ENCODE measurements at places on chromosomes 6 and 20.
A peak's percentile ranks its signal among the peaks of the same experiment; 100 is the strongest.

- DNase-seq = no peak
These were observed 55.7 kb downstream of the PLCB1 start for GRCh38 chr20:8187740-8188139.

- DNase-seq = no peak
These were observed 47.2 kb upstream of the FLRT3 start for GRCh38 chr20:14384416-14385175.

GRCh38 chr20:6583134-6583738 lies 184.2 kb upstream of the BMP2 start:
- DNase-seq = peak; percentile 20

GRCh38 chr6:11272491-11273192 lies 40.2 kb upstream of the NEDD9 start:
- DNase-seq = peak; percentile 23

DNA sequence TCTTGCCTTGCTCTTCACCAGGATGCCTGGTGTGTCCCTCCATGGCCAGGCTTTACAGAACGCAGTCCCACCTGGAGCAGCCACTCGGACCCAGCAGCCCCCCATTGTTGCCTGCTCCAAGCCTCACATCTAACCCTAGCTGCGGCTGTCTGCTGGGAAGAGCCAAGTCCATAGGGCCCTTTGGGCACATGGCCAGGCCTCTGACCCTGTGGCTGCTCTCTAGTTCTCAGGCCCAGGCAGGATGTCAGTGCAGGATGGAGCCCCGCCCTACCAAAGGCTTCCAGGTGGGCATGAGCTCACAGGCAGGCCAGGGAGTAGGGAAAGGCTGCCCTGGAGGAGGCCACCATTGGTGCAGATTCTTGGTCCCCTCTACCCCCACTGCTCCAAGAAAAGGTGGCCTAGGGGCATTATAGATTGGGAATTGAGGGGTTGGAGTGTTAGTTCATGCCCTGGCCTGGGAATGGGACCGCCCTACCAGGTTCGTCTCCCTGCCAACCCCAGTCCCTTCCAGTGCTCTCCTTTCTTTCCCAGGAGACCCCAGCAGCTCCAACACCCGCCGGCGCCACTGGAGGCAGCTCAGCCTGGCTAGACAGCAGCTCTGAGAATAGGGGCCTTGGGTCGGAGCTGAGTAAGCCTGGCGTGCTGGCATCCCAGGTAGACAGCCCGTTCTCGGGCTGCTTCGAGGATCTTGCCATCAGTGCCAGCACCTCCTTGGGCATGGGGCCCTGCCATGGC lies 18.7 kb downstream of the MAVS start:
- DNase-seq = no peak

GRCh38 chr6:146028252-146028795 lies 538 bp upstream of the GRM1 start:
- no peak for DNase-seq

Measured in NCI-H1105 (cell line).